Activated T-cell treated with anti-CD3 and anti-CD28 coated beads for 1 hour (primary cell): ENCODE measurements at places on chromosomes 16 and 17.
A peak's percentile ranks its signal among the peaks of the same experiment; 100 is the strongest.

DNA sequence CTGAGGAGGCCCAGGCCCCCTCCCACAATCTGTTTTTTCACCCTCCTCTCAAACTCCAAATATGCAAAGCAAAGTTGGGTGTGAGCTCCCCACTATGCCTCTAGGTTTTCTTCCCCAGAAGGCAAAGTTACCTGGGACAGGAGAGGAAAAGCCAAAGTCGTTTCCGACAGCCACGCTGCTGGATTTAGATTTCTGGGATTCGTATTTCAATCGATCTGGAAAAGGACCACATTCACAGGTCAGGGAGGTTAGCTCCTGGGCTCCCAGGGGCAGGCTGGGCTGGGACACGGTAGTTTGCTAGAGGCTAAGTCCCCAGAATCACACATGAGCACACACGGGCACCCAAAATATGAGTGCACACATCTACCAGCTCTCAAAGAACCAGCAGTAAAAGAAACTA, 21.3 kb upstream of the MRPS23 start:
- no peak for DNase-seq

DNA sequence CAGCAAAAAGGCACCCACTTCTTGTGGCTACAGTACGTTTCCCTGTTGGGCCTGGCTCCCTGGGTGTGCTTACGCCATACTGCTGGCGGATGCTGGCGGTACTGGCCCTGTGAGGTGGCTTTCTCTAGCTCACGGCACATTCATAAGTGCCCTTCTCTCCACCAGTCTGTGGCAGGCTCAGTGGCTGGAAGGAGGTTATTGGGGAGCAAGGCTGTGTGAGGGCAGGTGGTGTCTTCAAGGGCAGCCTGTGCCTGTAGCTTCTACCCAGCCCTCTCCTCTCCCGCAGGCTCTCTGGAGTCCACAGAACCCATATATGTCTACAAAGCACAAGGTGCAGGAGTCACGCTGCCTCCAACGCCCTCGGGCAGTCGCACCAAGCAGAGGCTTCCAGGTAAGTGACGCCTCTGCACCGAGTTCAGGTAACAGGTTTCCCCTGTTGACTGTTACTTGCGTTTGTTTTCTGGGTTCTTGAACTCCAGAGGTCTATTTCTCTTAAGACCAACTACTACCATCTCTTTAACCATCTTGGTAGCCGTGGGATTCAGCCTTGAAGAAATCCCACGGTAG, 20.6 kb downstream of the NTAN1 start:
- no peak for DNase-seq

- no peak for DNase-seq
Measured at GRCh38 chr17:69058165-69058564, 2.6 kb downstream of the ABCA9 start.

DNA sequence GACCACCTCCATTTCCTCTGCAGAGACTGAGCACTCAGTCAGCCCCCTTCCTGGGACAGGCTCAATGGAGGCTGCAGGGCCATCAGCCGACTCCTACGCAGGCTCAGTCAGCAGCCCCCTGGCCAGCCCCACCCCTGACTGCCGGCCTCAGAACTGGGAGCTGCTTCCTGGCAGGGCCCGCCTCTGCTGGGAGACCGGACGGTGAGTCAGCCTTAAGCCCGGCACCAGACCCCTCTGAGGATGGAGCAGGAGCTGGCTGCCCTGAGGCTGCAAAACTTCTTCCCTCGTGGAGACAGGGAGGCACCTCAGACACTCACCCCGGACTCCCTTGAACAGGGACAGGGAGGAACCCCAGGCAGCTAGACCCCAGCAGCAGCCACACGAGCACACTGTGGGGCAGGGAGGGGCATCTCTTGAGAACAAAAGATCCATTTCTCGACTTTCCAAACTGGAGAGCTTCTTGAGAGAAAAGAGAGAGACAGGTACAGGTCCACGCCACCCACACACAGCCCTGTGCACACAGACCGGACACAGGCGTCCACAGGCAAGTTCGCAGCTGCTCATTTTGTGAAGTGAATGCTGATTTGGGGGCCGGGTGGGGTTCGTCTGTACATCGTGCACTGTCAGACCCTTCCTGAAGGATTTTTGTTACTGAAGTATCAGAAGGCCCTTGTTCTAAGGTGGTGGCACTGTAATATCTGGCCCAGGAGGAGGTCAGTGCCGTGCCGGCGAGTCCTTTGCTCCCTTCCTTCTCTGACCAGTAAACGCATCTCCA, 1.3 kb upstream of the TUBB3 start:
- no peak for DNase-seq

DNA sequence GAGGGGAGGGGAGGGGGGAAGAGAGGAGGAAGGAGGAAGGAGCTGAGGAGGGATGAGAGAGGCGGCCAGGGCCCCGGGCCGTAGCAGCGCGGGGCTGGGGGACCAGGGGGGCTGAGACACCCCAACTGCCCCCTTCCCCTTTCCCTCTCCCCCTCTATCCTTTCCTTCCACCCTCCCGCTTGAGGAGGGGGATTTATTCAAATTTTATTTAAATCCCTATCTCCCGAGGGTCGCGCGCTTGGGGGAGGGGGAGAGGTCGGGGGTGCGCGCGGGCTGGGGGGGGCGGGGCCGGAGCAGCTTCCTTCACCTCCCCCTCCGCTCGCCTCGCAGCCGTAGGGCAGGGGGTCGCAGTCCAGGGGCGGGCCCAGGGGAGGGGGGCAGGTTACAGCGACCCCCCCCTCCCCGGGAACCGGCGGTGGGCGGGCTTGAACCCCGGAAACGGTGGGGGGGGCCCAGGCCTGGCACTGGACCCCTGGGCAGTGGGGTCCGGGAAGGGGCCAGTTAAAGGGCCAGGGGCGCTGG, at the start of gene FBXL19:
FBXL19 (plus strand) TSS at position 19 of the 522 bp plus-strand sequence. CDS start 2,183 bp downstream, outside the sequence.
- peak; percentile 14 for DNase-seq

DNA sequence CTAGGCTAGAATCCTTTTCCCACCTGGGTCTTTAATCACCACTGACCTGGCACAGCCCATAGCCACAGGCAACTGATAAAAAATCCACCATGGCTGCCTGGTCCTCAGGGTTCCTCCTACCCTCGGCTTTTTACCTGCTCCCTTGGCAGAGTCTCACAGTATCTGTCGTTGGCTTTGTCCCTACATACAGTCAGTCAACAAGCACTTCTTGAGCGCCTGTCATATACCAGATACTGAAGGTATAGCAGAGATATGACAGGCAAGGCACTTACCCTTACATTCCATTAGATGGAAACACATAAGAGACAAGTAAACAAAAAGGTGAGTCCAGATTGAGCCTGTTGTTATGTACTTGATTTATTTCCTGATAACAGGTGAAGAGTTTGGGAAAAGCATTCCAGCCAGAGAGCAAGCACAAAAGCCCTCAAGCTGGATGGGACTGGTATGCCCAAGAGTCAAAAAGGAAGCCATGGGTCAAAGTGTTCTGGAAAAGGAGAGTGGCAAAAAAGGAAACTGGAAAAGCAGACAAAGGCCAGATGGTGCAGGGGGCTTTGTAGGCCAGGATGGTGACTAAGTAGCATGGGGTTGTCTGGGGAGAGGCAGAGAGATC, 247.0 kb downstream of the CHD9NB start:
- no peak for DNase-seq

DNA sequence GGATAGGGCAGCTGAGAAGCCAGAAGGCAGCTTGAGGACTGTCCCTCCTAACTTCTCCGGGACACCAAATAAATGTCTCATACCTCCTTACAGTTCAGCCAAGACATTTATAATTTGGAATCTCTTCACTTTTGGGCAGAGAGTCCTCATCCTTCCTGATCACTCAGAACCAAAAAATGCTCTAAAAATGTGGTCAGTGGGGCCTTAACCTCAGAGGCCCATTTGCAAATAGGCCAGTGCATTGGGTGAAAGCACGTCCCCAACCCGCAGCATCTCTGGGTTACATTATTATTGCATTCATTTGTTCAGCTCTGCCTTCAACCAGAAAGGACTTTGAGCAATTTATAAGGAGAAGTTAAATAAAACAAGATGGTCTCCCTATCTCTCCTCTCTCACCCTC, 112.4 kb upstream of the IRX3 start:
- no peak for DNase-seq

DNA sequence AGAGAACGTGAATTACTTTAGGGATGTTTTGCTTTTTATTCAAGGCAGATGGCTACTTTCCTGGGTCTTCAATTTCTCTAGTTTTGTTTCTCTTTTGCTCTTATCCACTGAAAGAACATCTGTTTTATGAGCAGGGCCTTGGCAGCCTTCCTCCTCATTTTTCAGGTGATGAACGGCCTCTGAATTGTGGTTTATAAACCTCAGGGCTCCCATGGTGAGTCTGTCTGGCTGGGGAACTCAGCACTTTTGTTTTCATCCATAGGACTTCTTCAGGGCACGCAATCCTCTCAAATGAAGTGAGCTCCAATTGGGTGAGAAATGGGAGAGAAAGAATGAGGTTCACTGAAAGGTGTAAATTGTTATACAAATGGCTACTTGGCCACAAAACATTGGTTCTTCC, 186.4 kb upstream of the ERCC4 start:
- DNase-seq, result no peak

GRCh38 chr16:89026121-89026612, 49.2 kb upstream of the CBFA2T3 start:
- DNase-seq, result no peak

DNA sequence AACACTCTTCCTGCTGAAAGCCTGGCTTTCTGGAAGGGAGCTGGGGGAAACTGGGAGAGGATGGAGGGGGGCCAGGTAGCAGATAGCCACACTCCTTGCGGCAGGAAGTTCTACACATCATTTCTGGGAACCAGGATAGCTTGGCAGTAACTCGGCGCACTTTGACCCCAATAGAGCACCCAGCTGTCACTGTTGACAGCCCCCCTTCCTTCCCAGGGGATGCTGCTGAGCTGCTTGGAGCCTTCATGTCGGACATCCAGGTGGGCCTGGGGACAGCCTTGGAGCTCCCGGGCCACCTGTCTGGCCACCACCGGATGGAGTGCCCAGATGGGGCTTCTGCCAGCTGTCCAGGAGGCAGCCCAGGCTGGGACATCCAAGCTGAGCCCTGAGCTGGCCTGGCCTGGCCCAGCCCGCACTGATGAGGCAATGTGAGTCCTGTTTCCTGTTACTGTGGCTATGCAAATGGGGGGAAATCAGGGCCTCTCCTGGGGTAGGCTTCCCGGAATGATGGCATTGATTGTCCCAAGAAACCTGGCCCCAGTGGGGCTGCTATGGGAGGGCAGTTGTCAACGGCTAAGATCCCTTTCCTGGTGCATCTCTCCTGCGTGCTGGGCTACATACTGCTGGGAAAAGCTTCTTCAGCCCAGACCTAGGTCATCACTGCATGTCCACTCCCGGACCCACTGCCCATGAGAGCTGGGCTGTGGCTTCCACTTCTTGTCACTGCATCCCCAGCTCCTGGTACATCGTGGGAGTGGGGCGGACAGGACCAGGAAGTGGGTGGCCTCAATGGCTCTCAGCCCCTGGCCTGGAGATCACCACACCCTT, 50.0 kb downstream of the SOCS1 start:
- DNase-seq, result no peak

- no peak for DNase-seq
Measured at GRCh38 chr17:30346221-30346795, 12.5 kb upstream of the TMIGD1 start.

- no peak for DNase-seq
Measured at GRCh38 chr17:67819722-67820121, 5.6 kb upstream of the BPTF start.

DNA sequence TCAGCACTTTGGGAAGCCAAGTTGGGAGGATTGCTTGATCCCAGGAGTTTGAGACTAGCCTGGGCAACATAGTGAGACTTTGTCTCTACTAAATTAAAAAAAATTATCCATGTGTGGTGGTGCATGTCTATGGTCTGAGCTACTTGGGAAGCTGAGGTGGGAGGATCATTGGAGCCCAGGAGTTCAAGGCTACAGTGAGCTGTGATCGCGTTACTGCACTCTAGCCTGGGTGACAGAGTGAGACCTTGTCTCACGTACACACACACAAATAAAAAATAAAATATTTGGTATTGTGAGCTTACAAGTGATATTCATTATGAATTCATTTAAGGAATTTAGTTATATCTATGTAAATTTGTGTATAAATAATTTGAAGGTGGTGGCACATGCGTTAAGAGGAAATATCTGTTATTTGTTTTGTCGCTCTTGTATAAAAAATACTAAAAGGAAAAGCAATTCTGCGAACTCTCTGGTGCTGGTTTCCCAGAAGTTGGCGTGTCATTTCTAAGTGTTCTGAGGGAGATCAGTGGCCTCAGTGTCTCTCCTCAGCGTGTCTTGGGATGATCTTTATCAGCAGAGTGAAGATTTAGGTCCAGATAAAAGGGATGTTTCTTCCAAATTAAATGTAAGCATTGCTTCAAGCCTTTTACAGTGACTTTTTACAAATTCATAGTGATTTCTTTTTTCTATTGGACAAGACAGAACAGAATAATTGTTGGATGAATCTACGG, 187.6 kb downstream of the FTO start:
- DNase-seq, result no peak

DNA sequence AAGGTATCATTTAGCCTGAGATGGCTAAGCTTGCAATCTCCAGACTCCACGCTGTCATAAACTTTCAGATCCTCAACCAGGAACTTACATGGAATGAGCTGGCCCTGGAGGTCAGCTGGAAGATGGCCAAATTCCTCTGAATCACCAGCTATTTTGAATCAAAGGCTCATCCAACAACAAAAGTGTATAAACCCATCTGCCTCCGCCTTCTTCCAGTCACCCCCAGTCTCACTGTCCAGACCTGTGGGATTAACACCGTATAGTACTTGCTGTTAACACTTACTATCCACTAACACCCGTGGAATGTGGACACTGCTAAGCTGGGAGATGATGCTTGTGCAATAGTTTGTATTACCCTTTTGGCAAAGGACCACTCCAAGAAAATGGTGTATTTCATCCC, 1.9 kb upstream of the LCMT1 start:
- DNase-seq, result no peak

DNA sequence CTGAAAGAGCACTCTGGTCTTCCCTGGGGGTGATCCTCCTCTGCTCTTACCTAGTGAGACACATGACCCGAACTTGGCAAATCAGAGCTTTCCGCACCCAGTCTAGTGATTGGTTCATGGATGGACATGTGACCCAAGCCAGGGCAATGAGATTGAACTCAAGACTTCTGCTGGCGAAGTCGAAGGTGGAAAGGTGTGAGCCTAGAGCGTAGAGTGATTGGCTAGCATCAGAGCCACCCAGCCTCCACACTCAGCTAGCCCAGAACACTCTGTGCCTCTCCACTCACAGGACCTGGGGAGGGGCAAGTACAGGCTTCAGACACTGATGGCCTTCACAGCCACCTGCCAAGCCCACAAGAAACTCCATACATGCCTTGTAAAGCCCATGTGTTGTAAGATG, 17.6 kb downstream of the ATPAF2 start:
- no peak for DNase-seq

GRCh38 chr17:43591779-43592562, 45.8 kb upstream of the ETV4 start:
- DNase-seq, result no peak
